ENCODE measurements at places on chromosomes 7 and 10.

- DNase-seq, result no peak
Measured at GRCh38 chr7:44061645-44062179, 3.7 kb downstream of the PGAM2 start.

GRCh38 chr7:127892488-127893314 is 138.5 kb downstream of the LRRC4 start:
- no peak for DNase-seq

GRCh38 chr7:91875851-91876250 is 4.7 kb downstream of the MTERF1 start:
- DNase-seq, result no peak

DNA sequence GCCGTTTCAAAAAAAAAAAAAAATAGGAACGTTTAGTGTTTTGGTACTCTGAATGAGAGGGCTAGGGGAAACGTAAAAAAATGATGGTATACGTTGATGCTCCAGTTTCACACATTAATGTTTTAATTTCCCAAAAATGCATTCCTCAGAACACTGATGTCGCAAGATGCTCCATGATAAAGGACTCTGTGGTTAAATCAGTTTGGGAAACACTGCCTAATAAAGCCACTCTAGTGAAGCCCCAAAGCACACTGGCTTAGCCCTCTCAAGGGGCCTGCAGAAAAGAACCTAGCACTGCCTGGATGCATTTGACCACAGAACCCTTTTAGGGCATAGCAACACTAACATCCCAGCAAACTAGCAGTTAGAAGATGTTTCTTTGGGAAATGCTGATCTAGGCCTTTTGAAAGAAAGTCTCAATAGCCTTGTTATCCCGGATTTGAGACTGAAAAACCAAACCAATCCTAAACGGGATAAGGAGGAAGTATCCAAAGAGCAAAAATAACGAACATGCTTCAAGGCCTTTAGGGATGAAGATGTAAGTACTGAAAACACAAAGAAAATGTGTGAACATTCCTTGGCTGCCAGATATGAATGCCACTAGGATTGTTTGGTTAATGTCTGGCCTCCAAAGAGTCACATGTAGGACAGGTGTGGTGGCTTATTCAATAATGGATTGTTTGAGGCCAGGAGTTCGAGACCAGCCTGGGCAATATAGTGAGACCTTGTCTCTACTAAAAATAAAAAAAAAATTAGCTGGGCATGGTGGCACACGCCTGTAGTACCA is 11.0 kb downstream of the DLG5 start:
- no peak for DNase-seq

DNA sequence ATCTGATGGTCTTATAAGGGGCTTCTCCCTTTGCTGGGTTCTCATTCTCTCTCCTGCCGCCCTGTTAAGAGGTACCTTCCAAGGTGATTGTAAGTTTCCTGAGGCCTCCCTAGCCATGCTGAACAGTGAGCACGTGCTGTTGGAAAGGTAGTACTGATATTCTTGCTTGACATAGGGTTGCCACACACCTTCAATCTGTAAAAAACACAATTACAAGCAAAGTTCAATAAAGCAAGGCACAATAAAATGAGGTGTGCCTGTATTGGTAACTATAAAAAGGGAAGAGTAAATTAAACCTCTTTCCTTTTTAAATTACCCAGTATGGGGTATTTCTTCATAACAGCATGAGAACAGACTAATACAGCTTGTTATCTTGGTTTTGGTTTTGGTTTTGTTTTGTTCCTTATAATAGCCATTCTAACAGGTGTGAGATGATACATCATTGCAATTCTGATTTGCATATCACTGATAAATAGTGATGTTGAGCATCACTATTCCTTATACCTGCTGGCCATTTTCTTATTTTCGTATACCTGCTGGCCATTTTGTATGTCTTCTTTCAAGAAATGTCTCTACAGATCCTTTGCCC is 164.9 kb upstream of the TRIM24 start:
- DNase-seq, result no peak

GRCh38 chr7:101557978-101558741 is 70.9 kb downstream of the MYL10 start:
- no peak for DNase-seq

DNA sequence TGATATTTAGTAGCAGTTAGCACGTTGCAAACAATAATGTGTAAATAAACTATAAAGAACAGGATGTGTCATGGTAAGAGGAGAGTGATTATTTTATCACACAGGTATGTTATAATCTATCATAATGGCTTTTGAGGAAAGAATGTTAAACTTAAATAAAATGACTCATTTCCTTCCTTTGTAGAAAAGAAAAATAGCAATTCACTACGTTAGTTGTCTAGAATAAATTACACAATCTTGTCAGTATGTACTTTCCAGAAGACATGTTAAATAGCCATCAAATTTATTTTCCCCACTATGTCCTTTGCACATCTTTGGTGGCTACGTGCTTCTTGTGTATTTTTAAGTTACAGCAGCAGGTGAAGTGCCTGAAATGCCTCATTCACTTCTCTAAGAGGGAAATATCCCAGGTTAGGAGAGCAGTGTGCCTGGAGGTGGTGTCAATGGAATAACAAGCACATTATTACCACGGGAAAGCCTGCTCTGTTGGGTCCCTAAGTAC is 133.8 kb downstream of the SEMA3A start:
- no peak for DNase-seq

DNA sequence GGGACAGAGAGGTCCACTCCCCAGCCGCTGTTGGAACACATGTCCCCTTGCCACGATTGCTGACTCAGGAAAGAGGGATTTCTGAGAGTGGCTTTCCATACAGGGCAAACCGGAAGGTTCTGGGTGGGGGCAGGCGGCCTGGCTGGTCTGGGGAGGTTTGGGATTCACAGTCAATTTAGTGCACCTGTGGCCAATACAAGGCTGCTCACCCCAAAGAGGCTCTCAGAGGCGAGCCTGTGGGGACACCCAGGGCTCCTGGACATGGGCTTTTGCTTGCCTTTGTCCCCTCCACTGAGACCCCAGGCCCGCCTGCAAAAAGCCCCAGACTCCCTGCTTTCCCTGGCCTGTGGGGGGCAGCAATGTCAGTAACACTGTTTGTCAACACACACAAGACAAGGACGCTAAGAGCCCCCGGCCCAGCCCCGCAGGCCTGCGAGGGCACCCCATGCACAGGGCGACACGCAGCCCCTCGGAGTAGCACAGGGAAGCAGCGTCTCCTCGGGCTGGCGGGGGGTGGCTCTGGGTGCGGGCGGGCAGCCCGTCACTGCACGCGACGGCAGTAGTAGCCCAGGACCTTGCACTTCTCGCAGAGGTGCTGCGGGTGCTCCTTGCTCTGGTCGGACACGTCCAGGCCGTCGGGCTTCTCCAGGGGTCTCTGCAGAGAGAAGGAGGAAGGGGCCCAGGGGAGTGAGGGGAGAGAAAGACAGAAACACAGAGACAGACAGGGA is 38.7 kb downstream of the PPIF start:
- DNase-seq, result no peak

- no peak for DNase-seq
Measured at GRCh38 chr10:88057720-88058119, 194.3 kb downstream of the PTEN start.

GRCh38 chr7:1455241-1455939 is 3.9 kb downstream of the MICALL2 start:
- DNase-seq, result no peak

DNA sequence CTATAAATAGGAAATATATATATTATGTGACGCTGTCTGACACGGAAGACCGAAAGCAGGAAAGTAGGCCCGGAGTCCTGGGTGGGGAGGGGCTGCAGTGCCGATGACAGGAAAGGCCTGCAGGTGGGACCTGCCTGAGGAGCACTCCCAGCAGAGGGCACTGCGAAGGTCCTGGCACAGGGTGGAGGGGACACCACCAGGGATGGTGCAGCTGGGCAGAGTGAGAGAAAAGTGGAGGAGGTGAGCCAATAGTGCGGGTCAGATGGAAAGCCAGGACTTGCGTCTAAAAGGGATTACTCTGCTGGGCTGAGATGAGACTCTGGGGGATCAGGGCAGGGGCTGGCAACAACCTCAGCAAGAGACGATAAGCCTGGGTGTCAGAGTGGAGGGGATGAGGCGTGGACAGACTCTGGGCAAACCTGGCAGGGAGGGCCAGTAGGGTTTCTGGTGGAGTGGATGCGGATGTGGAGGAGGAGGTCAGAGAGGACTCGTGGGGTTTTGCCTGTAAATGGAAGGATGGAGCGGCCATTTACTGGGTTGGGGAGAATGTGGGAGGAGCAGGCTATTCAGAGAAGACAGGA is 118.2 kb upstream of the ZNF746 start:
- no peak for DNase-seq

DNA sequence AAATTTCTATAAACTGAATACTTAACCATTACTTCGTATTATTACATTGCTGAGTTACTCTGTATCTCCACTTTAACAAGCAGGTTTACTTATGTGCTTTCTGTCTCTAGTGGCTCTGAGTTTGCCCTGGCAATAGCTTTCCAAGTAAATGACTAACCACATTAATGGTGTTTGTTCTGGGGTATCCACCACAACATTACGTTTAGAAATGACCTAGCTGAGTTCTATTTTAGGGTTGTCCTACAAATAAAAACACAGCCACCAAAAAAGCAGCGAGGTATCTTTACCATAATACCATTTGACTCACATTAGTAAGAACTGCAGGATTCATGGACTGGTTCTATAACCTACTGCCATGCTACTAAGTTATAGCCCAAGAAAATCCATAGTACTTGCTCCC is 83.1 kb downstream of the HIBADH start:
- no peak for DNase-seq

DNA sequence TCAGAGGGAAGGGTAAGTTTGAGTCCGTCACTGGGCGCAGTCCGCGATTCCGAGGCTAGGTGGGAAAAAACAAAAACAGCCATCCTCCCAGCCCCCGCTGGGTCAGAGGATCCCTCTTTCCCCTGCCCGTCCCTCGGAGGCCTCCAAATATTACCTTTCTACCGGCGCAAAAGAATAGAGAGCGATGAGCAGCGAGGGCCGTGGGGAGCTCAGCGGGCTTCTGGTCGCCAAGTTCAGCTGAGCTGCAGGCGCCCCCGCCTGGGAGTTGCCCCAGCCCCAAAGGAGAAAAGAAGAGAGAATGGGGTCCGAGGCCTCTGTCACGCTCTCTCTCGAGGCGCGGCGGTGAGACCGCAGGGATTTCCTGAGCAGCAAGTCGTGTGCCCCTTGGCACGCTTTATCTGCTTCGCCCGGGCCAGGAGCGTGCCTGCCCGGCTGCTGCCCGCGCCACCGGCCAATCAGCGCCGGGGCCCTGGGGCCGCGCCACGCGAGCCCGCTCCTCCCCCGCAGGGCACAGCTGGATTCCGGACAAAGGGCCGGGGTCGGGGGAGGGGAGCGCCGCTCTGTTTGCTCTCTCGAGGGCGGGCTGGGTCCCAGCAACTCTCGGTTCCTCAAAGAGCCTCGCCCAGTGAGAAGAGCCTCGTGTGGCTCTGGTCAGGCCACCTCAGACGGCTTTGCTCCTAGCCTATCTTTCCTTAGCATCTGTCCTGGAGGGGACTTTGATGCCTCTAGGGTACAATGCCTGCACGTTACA is at the start of gene NEUROG3:
NEUROG3 (minus strand) TSS at position 367 of the 751 bp plus-strand sequence. CDS start 379 bp downstream, outside the sequence.
- DNase-seq, result no peak

Data from stimulated activated CD4-positive, alpha-beta T cell treated with anti-CD3 and anti-CD28 coated beads, Interleukin-12 subunit alpha, Interleukin-12 subunit beta, amount 100 ng/mL, for 4 hours (primary cell).